ENCODE measurements at places on chromosomes 12 and 14.
A peak's percentile ranks its signal among the peaks of the same experiment; 100 is the strongest.

GRCh38 chr12:53937099-53937498 lies 1.5 kb upstream of the HOXC13 start:
- ATAC-seq = no peak

- no peak for ATAC-seq
Observed at GRCh38 chr12:132319359-132319950, 9.9 kb downstream of the GALNT9 start.

GRCh38 chr12:54134850-54135249 lies 53.9 kb downstream of the SMUG1 start:
- ATAC-seq = peak; percentile 42

DNA sequence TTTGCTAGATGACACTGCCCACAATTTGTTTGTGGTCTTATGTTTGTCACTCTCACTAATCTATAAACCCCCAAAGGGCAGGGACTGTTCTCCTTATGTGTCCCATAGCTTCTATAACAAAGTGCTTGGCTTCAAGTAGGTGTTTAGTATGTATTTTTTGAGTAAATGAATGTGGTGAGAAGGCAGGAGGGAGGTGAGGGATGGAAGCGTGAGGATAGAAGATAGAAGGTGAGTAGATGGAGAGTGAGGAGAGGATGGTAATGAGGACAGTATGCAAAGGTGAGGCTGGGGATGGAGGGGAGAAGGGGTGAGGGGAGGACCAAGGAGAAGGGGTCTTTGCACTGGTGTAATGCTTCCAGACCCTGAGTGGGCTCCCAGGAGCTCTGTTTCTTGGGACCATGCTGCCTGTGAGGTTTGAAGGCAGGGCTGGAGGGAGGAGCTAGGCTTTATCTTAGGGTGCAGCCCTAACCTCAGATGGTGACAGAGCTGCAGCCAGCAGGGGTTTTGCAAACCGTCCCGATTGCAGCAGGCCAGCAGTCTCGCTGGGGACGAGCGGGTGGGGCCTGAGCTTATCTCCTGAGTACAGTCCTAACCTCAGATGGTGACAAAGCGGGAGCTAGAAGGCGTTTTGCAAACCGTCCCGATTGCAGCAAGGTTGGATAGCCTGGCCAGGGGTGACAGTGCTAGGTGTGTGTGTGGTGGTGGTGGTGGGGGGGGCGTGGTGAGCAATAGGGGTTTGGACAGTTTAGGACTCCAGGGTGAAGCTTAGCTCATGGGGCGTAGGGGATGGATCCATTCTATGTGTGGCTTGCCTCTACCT lies 6.5 kb downstream of the CEBPE start:
- no peak for ATAC-seq

- ATAC-seq = peak; percentile 82
Observed at GRCh38 chr14:90426663-90427062, 29.8 kb downstream of the CALM1 start.

DNA sequence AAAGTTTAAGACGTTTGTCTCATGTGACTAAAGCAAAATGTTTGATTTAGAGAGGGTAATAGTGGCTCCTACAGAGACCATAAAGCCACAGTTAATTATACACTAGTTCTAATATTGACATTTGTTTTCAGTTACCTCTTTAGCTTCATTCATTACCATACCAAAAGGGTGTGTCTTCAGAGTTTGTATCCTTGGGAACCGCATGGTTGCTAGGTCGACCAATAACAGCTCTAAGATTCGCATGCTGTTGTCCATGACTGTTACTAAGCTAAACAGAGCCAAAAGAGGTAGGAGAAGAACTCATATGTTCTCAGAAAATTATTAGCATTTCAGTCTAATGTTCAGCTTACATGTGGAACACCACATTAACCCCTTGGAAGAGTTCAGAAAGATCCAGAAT lies 36.2 kb upstream of the ETNK1 start:
- no peak for ATAC-seq

GRCh38 chr14:100076133-100076532 lies 10.9 kb downstream of the EVL start:
- peak; percentile 55 for ATAC-seq

- ATAC-seq = no peak
Observed at GRCh38 chr12:47799357-47799955, 20.2 kb downstream of the HDAC7 start.

GRCh38 chr12:53100466-53101151 lies 2.7 kb upstream of the SOAT2 start:
- ATAC-seq = no peak

- ATAC-seq = no peak
Observed at GRCh38 chr12:6367065-6367968, 8.0 kb downstream of the SCNN1A start.

- peak; percentile 30 for ATAC-seq
Observed at GRCh38 chr14:51716610-51717009, 64.9 kb downstream of the FRMD6 start.

- no peak for ATAC-seq
Observed at GRCh38 chr12:3131129-3131528, 54.0 kb downstream of the TSPAN9 start.

DNA sequence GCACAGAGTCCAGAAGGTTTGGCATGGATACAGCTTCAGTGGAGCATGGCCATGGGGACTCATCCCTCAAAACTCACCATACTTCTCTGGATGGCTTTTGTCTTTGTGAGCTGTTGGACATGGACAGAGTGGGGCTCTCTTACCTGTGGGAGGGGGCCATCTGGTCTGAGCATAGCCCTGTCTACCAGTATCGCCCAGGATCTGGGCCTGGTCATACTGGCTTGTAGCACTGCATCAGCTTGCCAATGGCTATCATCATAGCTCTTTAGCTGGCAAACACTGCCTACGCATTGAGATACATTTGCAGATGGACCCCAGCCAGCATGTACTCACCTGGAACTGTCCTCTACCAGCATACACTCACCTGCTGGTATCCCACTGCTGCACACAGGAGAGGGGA lies 975.2 kb upstream of the NOVA1 start:
- ATAC-seq = no peak

DNA sequence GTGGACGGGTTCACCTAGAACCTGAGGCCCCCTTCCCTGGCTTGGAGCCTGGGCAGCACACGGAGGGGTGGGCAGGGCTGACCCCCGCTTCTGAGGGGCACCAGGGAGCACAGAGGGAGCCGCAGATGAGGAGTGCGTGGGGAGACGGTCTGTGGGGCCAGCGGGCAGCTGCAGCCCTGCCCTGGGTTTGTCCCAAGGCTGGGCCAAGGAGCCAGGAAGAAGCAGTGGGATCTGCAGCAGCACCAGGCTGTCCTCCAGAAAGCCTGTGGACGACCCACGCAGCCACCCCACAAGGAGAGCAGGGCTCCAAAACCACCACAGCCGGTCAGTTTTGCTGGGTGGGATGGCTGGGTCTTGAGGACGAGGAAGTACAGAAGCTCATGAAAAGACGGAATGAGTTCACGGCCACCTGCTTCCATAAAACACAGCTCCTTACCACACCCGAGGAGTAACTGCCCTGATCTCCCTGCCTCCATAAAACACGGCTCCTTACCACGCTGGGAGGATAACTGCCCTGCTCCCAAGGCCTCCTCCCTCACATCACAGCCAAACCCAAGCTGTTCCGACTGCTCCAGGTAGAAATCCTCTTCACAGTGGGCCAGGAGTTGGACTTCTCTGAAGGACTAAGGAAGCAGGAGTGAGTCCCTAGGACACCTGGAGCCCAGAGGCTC lies 9.9 kb upstream of the GOLGA3 start:
- peak; percentile 37 for ATAC-seq

DNA sequence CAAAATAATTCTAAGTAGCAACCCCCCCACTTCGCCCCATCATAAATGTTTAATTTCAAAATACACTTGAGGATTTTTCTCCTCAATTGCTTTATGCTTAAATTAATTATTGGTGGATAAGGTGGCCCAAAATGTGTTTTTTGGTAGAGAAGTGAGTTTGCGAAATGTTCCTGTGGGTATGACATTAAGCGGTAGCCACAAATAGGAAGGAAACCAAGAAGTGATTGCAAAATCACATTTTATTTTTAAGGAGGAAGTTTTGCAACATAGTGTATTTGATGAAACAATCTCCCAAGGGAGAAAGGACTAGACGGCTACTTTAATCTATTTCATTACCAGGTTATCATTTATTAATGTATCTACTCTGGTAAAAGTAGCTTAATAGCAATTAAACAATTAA lies 25.5 kb downstream of the SLC25A3 start:
- ATAC-seq = no peak

DNA sequence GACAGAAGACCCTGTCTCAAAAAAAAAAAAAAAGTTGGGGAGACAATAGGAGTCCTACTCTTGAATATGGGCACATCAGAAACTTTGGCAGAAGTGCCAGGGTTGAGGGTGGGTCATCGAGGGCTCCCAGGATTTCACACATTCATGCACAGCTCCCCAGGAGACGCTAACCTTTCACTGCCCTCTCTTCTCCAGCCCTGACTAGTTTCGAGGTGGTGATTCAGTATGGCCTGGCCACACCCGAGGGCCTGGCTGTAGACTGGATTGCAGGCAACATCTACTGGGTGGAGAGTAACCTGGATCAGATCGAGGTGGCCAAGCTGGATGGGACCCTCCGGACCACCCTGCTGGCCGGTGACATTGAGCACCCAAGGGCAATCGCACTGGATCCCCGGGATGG lies 29.4 kb upstream of the LRP1-AS start:
- ATAC-seq = no peak

GRCh38 chr14:82667501-82667900 lies 1133.8 kb upstream of the SEL1L start:
- ATAC-seq = no peak

DNA sequence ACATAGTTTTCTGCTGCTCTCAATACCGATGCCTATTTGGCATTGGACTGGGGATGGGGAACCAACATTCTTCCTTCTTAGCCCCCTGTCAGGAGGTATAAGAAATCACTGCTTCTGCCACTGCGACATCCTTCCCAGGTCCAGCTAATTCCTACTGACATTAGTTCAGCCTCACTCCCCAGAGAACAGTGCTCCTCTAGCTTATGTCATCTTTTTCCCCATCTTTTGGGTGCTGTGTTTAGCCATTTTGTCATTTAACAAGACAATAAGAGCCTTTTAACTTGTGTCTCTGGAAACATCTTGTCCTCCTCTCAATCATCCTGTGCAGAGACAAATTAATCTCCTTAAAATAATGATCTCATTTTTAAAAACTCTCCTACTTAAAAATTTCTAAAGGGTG lies 167.0 kb upstream of the PLXNC1 start:
- ATAC-seq = no peak

GRCh38 chr14:50058113-50058512 lies 58.3 kb downstream of the VCPKMT start:
- no peak for ATAC-seq

DNA sequence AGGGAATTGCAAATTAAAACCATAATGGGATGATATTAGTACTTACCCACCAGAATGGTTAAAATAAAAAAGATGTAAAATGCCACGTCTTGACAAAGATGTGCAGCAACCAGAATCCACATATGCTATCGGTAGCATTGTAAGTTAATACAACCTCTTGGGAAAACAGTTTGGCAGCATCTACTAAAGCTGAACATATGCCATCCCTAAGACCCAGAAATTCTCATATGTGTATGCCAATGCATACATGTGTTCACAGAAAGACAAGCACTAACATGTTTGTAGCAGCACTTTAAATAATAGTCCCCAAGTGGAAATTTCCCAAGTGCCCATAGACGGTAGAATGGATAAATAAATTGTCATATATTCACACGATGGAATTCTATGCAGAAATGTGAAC lies 28.3 kb upstream of the SLC5A8 start:
- no peak for ATAC-seq

DNA sequence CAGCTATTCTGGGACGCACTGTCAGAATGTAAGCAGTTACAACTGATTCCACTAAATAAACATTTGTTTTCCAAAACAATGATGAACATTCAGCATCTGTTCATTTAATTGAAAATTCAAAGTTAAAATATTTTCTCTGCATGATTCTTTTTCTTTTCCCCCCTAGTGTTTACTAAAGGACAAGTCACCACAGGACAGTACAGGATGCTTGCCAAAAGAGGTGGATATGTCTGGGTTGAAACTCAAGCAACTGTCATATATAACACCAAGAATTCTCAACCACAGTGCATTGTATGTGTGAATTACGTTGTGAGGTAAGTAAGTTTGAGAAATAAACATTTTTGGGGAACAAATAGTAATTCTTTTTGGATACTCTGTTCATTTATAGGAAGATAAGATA lies 28.2 kb upstream of the SNAPC1 start:
- ATAC-seq = no peak

GRCh38 chr12:3655328-3655900 lies 97.5 kb downstream of the CRACR2A start:
- ATAC-seq = peak; percentile 88

DNA sequence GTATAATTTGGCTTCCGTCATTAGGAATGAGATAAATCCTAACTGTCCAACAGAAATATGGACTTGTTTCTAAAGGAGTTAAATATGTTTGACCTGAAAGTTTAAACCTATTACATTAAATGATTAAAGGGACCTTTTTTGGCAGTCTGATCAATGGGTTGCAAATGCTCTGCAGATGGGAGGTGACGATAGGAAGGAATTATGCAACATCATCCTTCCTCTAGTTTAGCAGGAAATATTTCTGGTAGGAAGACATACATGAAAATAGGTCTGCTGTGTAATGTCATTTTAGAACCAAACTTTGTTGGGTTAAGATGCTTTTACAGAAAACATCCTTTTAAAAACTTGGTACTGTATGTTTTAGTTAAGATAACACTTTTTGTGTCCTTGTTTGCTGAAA lies 2.6 kb downstream of the LRRC10 start:
- ATAC-seq = no peak

- no peak for ATAC-seq
Observed at GRCh38 chr14:93973607-93974006, 2.8 kb downstream of the ASB2 start.

DNA sequence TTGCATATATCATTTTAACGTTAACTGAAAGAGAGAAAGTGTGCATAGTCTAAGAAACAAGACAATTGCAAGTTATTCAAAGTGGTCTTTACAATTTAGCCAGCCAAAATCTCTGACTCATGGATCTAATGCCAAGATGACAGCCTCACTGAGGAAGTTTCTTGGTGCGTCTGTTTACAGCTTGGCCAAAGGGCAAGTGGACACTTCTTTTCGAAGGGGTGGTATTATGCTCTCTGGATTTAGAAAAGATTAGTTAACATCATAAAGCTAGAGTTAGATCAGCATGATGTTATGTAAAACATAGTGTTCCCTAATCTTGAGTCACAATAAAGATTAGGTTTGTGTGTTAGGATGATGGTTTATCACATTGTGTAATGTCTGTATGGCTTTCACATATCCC lies 51.5 kb upstream of the SLC2A13 start:
- ATAC-seq = no peak

GRCh38 chr12:54068418-54069070 lies 14.9 kb downstream of the HOXC4 start:
- ATAC-seq = peak; percentile 15

- no peak for ATAC-seq
Observed at GRCh38 chr14:73680821-73681220, 33.4 kb downstream of the PNMA1 start.

DNA sequence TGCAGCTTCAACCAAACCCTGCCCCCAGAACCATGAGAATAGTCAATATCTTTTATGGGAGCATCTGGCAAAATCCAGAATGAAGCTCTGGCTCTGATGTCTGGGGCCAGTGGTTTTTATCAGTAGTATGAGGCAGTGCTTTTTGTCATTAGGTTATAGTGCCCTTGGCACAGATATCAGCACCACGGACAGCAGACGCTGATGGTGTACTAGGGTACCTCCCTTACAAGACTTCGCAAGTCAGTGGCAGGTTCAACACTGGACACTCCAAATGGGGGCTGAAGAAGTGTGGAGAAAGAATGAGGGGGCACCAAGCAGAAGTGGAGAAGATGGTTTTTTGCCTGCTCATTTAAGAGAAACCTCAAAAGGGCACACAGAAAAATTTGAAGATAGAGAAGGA lies 68.2 kb upstream of the E2F7 start:
- ATAC-seq = peak; percentile 80

- peak; percentile 83 for ATAC-seq
Observed at GRCh38 chr12:124321040-124321481, 26.2 kb downstream of the RFLNA start.

Data from SK-N-SH treated with all-trans-retinoic acid at 6 μM for 48 hours (cell line).